ENCODE measurements at places on chromosomes 3 and 15. TPM values are rescaled to one million over a fixed set of nuclear protein-coding genes. Genes with fewer than 3 reads are reported as not detected.

DNA sequence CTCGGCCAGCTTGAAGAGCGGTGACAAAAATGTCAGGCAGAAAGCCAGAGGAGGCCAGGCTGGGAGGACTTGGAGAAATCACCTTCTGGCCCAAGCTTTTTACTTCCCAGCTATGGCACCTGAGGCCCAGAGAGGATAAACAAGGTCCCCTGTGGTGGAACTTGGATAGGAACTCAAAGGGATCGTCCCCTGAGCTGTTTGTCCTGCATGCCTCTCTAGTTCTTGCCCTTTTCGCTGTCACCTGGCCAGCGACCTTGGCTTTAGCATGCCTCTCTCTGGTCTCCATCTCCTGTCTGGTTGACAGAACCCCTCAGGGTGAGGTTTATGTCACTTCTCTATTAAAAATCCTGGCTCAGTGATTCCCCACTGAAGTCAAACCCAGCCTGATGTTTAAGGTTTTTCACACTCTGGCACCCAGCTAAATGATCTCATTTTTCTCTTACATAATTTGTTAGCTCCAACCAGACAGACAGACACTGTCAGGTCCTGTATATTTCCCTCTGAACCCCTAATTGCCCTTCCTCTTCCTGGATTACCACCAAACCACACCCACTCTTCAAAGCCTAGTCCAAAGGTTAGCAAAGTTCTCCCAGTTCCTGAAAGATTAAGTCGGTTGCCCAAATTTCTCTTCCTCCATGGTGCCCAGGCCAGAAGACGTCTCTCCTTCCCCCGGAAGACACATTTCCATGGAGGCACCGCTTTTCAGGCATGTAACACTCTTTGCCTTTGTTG, 169.1 kb downstream of the FAM43A start:
- no peaks in the 10 kb centered on the region for H3K4me1 ChIP-seq
- H3K27me3 ChIP-seq, result no peaks in the 10 kb centered on the region
- H3K27ac ChIP-seq, result no peak overlapping the region
- DNase-seq, result no peak
- H3K36me3 ChIP-seq, result no peaks in the 10 kb centered on the region

GRCh38 chr3:29186131-29186599, 94.7 kb upstream of the RBMS3 start:
- no peak for DNase-seq
- H3K27ac ChIP-seq, result no peak overlapping the region
- H3K4me3 ChIP-seq, result no peak overlapping the region
- H3K4me1 ChIP-seq, result no peaks in the 10 kb centered on the region
- H3K27me3 ChIP-seq, result no peaks in the 10 kb centered on the region

- no peak overlapping the region for H3K4me3 ChIP-seq
- DNase-seq, result no peak
- no peak overlapping the region for H3K27ac ChIP-seq
- no peaks in the 10 kb centered on the region for H3K36me3 ChIP-seq
- H3K27me3 ChIP-seq, result no peaks in the 10 kb centered on the region
- H3K4me1 ChIP-seq, result no peaks in the 10 kb centered on the region
These were observed 68.8 kb downstream of the CTNNB1 start for GRCh38 chr3:41267975-41268640.

DNA sequence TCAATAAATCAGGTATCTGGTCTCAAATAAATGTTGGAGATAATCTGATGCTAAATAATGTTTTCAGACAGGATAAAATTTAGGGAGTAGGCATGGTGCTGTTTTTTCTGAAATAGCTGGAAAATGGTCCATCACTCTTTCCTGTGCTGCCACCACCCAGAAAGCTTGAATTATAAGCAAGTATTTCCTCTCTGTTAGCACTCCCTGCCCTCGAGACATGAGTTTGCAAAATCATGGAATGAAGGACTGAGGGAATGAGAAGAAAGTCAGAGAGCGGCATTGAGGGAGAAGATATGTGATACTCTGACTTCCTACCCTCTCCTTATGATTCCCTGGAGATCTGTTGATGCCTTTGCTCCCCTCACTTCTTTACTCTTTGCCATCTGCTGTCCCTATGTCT, 1095.7 kb downstream of the IGSF11 start:
- no peaks in the 10 kb centered on the region for H3K27me3 ChIP-seq
- H3K27ac ChIP-seq, result no peak overlapping the region
- DNase-seq, result no peak

GRCh38 chr15:77526595-77527163, 106.0 kb downstream of the HMG20A start:
- no peaks in the 10 kb centered on the region for H3K4me1 ChIP-seq
- H3K4me3 ChIP-seq, result no peak overlapping the region
- H3K36me3 ChIP-seq, result no peaks in the 10 kb centered on the region
- DNase-seq, result no peak
- no peaks in the 10 kb centered on the region for H3K27me3 ChIP-seq

Gene C3orf33
- total RNA-seq, result 6.0 TPM

Gene ATP13A4
- 3.7 TPM for total RNA-seq

Gene SEMA3B
- total RNA-seq, result 96.1 TPM

Gene TM6SF1
- 10.4 TPM for total RNA-seq

DNA sequence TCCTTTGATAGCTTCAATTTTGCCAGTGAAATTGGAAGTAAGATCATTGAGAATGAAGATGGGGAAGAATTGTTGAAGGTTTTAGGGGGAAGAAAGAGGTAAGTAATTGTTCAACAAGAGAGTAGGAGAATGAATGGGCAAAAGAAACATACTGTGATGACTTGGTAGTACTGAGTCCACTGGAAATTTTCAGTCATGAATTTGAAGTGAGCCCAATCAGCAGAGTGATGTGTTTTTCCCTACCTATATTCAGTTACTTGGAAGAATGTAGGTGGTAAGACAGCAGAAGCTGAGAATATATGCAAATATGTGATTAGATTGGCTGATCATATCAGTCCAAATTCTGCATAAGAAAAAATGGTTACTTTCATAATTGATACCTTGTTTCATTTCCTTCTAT, 569.6 kb downstream of the AGBL1 start:
- H3K27me3 ChIP-seq, result no peaks in the 10 kb centered on the region
- no peak overlapping the region for H3K4me3 ChIP-seq
- no peak for DNase-seq
- H3K4me1 ChIP-seq, result no peaks in the 10 kb centered on the region
- H3K36me3 ChIP-seq, result no peaks in the 10 kb centered on the region

GRCh38 chr3:61903931-61904657, 342.7 kb downstream of the PTPRG start:
- no peaks in the 10 kb centered on the region for H3K36me3 ChIP-seq
- DNase-seq, result no peak
- peak overlapping the region; percentile 4 for H3K27ac ChIP-seq
- no peak overlapping the region for H3K4me3 ChIP-seq
- H3K27me3 ChIP-seq, result no peaks in the 10 kb centered on the region
- H3K4me1 ChIP-seq, result peaks cover 3% of the 10 kb centered on the region

GRCh38 chr15:60115579-60116380, 111.7 kb downstream of the FOXB1 start:
- H3K36me3 ChIP-seq, result no peaks in the 10 kb centered on the region
- H3K4me3 ChIP-seq, result no peak overlapping the region
- no peak for DNase-seq

Gene ASB14
- not detected for total RNA-seq

DNA sequence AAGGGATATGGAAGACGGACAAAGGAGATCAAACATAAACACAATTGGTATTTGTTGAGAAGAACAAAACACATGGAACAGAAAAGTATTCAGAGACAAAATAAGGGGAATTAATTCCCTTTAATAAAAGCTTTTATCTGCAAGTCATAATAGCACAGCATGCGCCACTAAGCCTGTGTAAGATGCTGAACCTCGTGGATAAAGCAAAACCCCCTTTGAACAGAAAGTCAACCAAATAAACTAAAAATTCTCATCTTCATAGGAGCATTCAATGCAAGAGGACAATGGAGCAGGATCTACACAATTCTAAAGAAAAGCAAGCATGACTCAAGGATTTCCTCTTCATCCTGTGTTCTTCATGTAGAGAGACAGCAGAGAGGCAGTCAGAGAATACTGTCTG, 274.3 kb upstream of the GOLGA6L4 start:
- no peak overlapping the region for H3K4me3 ChIP-seq
- no peaks in the 10 kb centered on the region for H3K27me3 ChIP-seq
- no peaks in the 10 kb centered on the region for H3K36me3 ChIP-seq
- no peak for DNase-seq
- H3K4me1 ChIP-seq, result no peaks in the 10 kb centered on the region
- no peak overlapping the region for H3K27ac ChIP-seq

DNA sequence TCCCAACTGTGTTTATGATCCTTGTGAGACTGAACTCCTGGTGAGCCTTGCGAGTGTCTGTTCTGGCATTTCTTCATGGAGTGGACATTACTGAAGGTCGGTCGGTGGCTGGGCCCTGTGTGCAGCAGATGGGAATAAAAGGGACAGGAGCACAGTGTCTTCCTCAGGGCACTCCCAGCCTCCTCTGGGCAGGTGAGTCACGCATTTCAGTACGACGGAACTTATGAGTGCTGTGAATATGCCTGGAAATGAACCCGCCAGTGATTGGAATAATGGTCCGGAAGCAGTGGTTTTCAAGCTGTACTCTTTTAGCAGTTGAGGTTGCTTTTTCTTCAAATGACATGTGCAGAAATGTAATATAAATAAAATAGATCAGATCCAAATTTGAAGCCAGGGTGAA, 55.1 kb downstream of the LARS2 start:
- H3K27ac ChIP-seq, result no peak overlapping the region
- no peaks in the 10 kb centered on the region for H3K27me3 ChIP-seq
- H3K4me1 ChIP-seq, result no peaks in the 10 kb centered on the region

GRCh38 chr3:178527981-178528380, 8.3 kb upstream of the KCNMB2 start:
- DNase-seq, result no peak
- no peaks in the 10 kb centered on the region for H3K4me1 ChIP-seq
- H3K36me3 ChIP-seq, result no peaks in the 10 kb centered on the region
- no peak overlapping the region for H3K4me3 ChIP-seq

GRCh38 chr3:63479661-63480035, 172.8 kb upstream of the SNTN start:
- no peak overlapping the region for H3K27ac ChIP-seq
- H3K4me3 ChIP-seq, result no peak overlapping the region
- no peaks in the 10 kb centered on the region for H3K4me1 ChIP-seq
- no peaks in the 10 kb centered on the region for H3K36me3 ChIP-seq
